NCI-H187 (cell line): ENCODE measurements at places on chromosomes 7 and 10.

DNA sequence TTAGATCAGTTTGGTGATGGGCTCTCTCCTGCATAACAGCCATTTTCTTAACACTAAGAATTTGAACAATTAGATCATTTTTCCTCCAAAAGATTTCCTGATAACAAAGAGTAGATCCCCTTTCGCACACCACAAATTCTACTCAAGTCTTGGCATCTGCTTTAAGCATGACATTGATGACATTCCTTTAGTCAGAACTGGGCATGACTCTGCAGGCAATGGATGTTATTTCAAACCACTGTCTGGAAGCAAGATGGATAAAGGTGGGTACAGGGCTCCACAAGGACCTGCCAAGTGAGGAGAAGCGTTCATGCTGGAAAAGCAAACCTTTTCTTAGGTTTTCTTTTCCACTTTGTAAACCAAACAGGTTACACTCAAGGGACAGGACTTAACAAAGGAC, 123.5 kb downstream of the GLCCI1 start:
- no peak for DNase-seq

- DNase-seq, result no peak
These were observed 584.7 kb downstream of the PHTF2 start for GRCh38 chr7:78383096-78383880.

- DNase-seq, result no peak
These were observed 61.0 kb upstream of the AOAH start for GRCh38 chr7:36784991-36785940.

- DNase-seq, result no peak
These were observed 59.3 kb upstream of the TMEM140 start for GRCh38 chr7:135088566-135088965.

- no peak for DNase-seq
These were observed 103.0 kb downstream of the VOPP1 start for GRCh38 chr7:55469271-55469681.

DNA sequence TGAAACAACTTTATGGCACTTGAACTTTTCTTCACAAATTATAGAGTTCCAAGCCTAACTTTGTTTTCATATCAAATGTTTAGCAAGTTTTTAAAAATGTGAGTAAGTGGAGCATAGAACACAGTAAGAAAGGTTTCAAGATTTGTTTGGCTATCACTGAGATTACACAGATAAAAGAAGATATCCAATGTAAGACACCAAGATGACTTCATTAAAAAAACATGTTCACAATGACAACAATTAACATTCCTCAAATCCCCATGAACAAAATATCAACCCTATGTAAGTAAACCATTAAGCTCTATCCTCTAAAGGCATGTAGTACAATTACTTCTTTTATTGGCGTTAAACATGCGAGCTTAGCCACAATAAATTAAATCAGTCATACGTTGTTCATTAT, 129.7 kb downstream of the RELN start:
- DNase-seq, result no peak

DNA sequence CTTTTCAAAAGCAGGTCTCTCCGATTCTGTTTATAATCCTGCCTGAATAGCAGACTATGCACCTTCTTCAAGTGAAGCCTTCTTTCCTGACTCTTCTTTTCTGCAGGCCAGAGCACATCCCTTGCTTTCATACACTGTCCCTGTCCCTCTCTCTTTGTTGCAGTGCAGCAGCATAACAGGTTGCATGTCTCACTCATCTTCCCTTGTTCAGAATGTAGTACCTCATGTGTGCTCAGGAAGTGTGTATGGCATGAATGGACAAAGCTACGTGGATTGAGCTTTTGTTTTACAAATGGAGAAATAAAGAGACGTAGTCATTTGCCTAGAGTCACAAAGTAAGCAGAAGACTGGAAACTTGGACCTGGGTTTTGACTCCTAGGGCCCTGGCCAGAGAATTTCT, 68.0 kb downstream of the PTPRZ1 start:
- no peak for DNase-seq

- DNase-seq, result no peak
These were observed 1.5 kb downstream of the MAFK start for GRCh38 chr7:1531979-1532455.

GRCh38 chr10:51716981-51717380, 17.6 kb upstream of the CSTF2T start:
- DNase-seq, result no peak

DNA sequence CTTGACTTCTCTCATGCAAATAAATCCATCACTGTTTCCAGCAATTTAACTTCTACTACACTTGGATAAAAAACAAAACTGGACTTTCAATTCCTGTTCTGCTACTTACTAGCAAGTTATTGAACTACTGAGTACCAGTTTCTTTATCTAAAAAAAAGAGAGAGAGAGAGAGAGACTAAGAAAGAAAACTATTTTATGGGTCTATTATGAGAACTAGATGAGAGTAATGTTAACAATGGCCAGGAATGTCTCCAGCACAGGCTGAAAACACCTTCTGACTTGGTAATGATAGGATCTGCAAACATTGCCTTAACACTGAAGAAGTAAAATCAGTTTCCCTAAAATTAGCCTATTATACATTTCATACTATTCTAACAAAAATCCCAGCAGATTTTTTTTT, 5.2 kb downstream of the TSPAN12 start:
- no peak for DNase-seq

- DNase-seq, result no peak
These were observed 32.2 kb downstream of the ZCCHC24 start for GRCh38 chr10:79413196-79413595.

GRCh38 chr7:38628630-38629385, 2.4 kb downstream of the AMPH start:
- no peak for DNase-seq

- DNase-seq, result no peak
These were observed 292.9 kb downstream of the FZD1 start for GRCh38 chr7:91556956-91557650.

- no peak for DNase-seq
These were observed 63.2 kb upstream of the AGR3 start for GRCh38 chr7:16944936-16945335.

DNA sequence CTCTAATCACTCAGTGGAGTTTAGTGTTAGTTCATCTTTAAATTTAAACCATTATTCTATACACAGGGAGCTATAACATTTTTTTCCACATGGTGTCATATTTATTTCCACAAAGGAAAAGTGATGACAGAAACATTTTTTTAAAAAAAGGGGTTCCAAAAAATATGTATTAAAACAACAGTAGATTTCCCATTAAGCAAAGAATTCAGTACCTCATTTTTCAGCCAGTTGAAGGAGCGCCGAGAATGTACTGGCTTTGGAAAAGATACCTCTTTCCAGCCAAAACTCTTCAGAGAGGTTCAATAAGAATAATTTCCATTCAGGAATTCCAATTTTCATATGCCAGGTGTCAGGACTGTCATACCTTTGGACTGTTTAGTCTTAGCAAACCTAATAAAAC, 250.5 kb upstream of the MEOX2 start:
- DNase-seq, result no peak

GRCh38 chr10:54477738-54478137, 323.3 kb downstream of the PCDH15 start:
- no peak for DNase-seq

DNA sequence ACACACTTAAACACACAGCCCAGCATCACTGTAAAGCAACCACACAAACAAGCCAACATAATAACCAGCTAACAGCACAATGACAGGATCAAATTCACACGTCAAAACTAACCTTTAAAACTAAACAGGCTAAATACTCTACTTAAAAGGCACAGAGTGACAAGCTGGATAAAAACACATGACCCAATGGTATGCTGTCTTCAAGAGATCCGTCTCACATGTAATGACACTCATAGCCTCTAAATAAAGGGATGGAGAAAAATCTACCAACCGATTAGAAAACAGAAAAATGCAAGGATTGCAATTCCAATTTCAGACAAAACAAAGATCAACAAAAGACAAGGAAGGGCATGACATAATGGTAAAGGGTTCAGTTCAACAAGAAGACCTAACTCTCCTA, 17.2 kb upstream of the PRSS58 start:
- DNase-seq, result no peak

DNA sequence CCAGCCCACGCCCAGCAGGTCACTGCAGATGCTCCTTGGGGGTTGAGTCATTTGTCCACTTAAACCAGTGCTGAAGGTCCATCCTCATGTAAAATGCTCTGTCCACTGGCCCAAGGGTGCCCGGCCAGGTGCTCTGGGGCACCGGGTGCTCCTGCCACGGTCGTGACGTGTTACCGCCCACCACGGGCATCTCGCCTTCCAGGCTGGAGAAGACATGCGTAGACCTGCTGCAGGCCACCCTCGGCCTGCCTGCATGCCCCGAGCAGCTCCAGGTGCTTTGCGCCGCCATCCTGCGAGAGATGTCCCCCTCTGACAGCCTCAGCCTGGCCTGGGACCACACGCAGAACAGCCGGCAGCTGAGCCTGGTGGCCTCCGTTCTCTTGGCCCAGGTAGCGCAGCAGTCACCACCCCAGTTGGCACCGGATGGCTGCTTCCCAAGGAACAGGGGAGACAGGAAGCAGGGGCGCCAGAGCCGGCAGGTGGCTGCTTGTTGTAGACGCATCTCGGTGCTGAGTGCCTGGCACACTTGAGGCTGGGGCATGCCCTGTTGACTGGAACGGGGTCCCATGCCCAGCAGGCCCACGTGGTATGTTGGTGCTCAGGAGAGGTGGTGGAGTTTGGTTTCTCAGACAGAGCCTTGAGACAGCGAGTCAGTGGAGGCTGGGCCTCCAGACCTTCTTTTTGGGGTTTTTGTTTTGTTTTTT, 6.1 kb downstream of the AP5Z1 start:
- DNase-seq, result no peak

- no peak for DNase-seq
These were observed 75.9 kb downstream of the FAM107B start for GRCh38 chr10:14698829-14699170.

DNA sequence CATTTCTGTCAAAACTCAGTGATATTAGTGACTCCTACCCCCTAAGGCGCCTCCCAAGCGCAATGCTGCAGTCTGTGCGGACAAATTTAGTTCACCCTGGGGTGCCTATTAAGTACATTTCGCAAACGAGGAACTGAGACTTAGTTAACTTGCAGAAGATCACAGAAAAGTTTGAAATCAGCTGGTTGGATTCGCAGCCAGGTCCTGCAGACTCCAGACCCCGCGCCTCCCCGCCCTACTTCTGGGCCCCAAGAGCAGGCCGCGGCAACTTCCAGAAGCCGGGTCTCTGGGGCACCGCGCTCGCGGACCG, 588 bp downstream of the CYREN start:
- no peak for DNase-seq

- no peak for DNase-seq
These were observed 86.3 kb downstream of the OAT start for GRCh38 chr10:124332426-124332825.

DNA sequence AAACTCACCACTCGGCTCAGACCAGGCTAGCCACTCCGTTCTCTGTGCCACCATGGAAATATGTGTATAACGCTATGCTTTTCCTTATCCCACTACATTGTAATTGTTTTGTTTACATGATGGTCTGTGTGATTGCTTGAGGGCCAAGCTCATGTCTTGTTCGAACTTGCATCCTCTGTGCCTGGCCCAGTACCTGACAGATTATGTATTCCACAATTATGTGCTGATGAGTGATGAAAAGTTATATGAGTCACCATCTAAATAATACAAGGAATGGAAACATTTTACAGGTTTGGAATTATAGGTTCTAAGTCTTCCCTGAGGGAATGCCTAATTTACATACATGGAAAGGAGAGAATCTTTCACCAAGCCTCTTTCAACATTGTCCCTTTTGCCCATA, 137.4 kb downstream of the C7orf25 start:
- no peak for DNase-seq

GRCh38 chr10:31134311-31134952, 102.8 kb upstream of the ZNF438 start:
- peak; percentile 33 for DNase-seq

- no peak for DNase-seq
These were observed 6.6 kb upstream of the TMEM184A start for GRCh38 chr7:1562597-1563051.

GRCh38 chr7:101233907-101234547, 3.6 kb downstream of the CLDN15 start:
- no peak for DNase-seq

- no peak for DNase-seq
These were observed 18.5 kb downstream of the AKR1B15 start for GRCh38 chr7:134567368-134567767.

- DNase-seq, result no peak
These were observed 8.8 kb upstream of the ZC3HAV1 start for GRCh38 chr7:139118234-139118804.

GRCh38 chr7:8060241-8060640, 91.6 kb downstream of the GLCCI1 start:
- DNase-seq, result no peak

GRCh38 chr10:16493884-16494536, 27.7 kb downstream of the C1QL3 start:
- DNase-seq, result no peak

GRCh38 chr10:97230146-97230545, 44.4 kb upstream of the SLIT1 start:
- DNase-seq, result no peak

DNA sequence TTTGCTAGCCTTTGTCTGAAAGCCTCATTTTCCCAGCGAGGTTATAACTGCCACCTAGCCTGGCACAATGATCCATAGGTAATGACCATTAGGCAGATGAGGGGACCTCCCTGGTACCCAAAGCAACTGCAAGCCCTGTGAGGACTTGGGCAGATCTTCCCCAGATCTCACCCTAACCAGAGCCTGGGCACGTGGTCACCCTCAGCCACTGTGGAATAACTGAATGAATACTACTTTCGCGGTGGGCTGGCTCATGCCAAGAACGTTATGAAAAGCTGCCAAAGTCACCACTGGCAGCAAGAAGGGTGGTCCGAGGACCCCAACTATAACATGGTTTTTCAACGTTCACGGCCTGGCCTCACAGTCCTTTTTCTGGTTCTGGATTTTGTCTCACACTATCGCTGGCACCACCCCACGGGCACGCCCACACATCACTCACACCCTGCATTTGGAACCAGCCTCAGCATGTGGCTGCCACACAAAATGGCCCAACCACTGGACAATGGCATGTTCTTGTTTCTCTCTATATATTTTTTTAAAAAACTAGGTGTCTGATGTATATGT, 3.4 kb downstream of the PRKAG2 start:
- no peak for DNase-seq

- DNase-seq, result no peak
These were observed 207.6 kb downstream of the AHR start for GRCh38 chr7:17506095-17506494.

DNA sequence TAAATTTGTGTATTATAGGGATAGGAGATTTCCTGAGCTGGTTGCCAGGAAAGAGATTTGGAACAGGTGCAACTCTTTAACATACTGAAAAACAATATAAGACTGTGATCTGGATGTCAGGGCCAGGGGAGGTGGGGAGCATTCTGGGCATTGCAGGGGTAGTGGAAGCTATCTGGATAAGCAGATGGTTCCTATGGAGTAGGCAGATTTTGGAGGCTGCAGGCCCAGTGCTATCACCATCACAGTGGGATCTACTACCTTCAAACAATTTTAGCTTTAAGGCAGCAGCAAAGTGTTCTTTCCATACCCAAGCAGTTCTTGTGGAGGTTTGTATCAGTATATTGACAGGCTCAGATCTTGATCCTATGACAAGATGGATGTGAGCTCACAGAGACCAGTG, 71.1 kb downstream of the ADAM22 start:
- no peak for DNase-seq

GRCh38 chr10:70542565-70542938, 60.0 kb downstream of the PRF1 start:
- no peak for DNase-seq
